ENCODE measurements at places on chromosomes 5 and 9.
A peak's percentile ranks its signal among the peaks of the same experiment; 100 is the strongest.

GRCh38 chr9:74952201-74953151, at the start of gene C9orf40:
Gene C9orf40 (minus strand): TSS chr9:74952912. CDS start chr9:74952611, 301 bp downstream.
- peak; percentile 80 for DNase-seq

GRCh38 chr9:124255222-124255621, 2.5 kb upstream of the NEK6 start:
- no peak for DNase-seq

- no peak for DNase-seq
Observed at GRCh38 chr9:91890662-91891061, 59.4 kb downstream of the ROR2 start.

- DNase-seq: no peak
Observed at GRCh38 chr9:114178076-114178475, 22.7 kb downstream of the COL27A1 start.

- no peak for DNase-seq
Observed at GRCh38 chr5:167503926-167504720, 787.3 kb upstream of the WWC1 start.

- no peak for DNase-seq
Observed at GRCh38 chr5:60382716-60383115, 317.2 kb downstream of the DEPDC1B start.

GRCh38 chr9:108056084-108056804, 566.7 kb upstream of the KLF4 start:
- DNase-seq: no peak

DNA sequence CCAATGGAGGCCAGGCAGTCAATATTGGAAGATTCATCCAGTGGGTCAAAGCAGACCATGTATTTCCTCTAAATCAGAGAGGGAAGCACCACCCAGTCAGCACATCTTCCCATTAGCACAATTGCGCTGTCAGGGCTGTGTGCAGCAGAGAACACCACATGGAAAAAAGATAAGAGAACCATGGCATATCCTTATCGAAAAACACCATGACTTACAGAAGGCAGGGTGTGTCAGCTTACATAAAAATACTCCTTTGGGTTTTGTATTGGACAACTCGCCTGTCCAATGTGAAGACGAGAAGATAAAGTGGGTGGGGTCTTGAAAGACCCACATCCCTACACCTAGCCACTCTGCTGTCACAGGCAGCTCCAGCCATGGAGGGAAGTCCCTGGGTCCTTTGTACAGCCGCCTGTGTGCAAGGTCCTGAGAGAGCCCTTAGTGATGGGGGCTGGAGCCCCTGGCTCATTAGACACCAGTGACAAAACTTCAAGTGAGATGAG, 71.9 kb upstream of the SPATA31E1 start:
- no peak for DNase-seq

DNA sequence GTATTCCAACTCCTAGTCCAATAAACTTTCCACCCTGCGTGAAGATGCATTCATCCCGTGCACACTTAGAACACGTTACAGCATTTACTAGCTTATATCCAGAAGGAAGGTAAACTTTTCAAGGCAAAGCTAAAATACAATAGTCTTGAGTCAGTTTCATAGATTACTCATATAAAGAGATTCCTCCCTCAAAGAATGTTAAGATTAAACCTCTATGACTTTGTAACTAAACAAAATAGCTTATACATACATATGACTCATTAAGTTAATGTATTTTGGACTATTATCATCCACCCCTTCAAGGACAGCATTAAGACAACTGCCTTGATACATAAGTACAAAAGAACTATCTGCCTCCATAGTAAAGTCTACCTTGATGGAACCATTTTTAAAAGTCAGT, 36.1 kb downstream of the TLE1 start:
- DNase-seq: no peak

DNA sequence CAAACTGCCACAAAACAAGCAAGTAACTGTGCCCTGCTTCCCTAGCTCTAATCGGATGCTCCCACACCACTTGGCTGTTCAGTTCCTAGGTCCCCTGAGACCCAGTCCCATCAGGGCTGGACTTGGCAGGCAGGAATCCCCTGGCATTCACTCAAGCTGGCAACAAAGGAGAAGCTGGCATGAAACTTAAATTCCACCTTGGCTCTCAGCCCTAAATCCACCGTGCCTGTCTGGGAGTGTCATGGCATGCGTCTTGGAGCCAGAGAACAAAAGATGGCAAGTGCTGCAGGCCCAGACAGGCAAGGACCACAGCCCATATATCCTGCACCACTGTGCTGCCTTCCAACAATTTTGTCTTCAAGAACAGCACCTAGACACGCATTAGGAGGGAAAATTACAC, 38.2 kb downstream of the ETF1 start:
- no peak for DNase-seq

GRCh38 chr9:89558196-89558899, 46.5 kb upstream of the GADD45G start:
- DNase-seq: no peak

DNA sequence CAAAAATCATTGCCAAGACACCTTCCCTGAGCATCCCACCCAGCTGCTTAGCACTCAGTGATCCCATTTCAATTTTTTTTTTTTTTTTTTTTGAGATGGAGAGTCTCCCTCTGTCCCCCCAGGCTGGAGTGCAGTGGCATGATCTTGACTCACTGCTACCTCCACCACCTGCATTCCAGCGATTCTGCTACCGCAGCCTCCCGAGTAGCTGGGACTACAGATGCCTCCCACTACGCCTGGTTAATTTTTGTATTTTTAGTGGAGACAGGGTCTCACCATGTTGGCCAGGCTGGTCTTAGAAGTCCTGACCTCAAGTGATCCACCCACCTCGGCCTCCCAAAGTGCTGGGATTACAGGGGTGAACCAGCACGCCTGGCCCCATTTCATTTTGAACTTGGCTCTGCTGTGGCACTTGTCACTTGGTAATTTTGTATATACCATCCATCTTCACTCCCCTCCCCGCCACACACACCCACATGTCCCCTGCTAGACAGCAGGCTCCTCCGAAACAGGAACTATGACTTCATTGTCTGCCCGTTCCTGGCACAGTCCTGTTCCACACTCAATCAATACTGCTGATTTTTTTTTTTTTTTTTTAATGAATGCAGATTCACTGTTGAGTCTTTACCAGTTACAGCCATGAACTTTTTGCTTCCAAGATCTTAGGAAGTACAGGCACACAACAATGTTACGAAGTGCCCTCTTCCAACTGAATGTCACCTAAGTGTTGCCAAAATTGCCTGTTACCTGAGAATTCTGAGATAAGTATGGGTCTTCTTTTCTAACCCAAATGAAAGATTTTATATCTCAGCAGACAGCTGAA, 17.3 kb upstream of the ZBTB34 start:
- no peak for DNase-seq

DNA sequence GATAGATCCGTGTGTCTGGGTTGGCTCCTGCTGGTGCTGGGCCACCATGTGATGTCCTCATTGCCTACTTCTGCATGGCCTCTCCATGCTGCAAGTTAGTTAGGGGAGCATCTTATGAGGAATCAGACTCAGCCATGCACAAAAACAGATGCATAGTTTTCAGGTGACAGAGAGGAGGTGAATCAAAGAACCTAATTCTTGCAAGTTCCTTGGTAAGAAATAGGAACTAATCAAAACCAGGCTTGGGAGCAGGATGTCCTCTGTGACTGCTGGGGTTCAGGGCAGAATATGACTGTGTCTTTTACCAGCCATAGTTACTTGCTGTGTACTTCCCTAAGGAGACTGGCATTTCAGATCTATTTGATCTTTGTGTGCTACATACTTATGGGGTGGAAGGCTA, 61.6 kb downstream of the C9orf152 start:
- no peak for DNase-seq

- DNase-seq: peak; percentile 21
Observed at GRCh38 chr9:137411645-137412380, 11.1 kb downstream of the EXD3 start.

- DNase-seq: no peak
Observed at GRCh38 chr9:4689687-4690104, 10.3 kb downstream of the CDC37L1 start.

GRCh38 chr5:147098233-147098790, 136.5 kb upstream of the STK32A start:
- no peak for DNase-seq

DNA sequence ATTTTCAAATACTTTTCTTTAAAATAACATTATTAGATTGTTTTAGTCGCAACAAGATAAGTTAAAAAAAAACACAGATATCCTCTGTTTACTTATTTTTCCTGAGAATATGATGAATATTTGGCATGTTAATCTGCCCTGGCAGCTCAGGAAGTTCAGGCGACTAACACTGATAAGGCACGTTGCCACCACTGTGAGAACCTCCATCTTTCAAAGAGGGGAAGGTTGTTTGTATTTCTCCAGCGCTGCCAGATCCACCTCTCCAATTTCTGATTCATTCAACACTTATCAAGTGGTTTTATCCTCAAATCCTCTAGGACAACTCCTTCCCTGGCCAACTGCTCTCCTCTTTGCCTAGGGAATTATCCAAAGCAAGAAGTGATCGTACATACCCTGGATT, 21.8 kb downstream of the CTNNAL1 start:
- no peak for DNase-seq

GRCh38 chr9:115914291-115914690, 239.3 kb upstream of the PAPPA start:
- DNase-seq: no peak

- no peak for DNase-seq
Observed at GRCh38 chr5:126370796-126371718, 52.2 kb upstream of the GRAMD2B start.
